Activated naive CD8-positive, alpha-beta T cell treated with anti-CD3 and anti-CD28 coated beads, Interleukin-2, amount 10 ng/mL, durations not matched to agents 7 days and 5 days (primary cell): ENCODE measurements at places on chromosomes 6 and 20. TPM values are rescaled to one million over a fixed set of nuclear protein-coding genes. Genes with fewer than 3 reads are reported as not detected.

The SLC17A9 gene
- total RNA-seq = 40.9 TPM

DNA sequence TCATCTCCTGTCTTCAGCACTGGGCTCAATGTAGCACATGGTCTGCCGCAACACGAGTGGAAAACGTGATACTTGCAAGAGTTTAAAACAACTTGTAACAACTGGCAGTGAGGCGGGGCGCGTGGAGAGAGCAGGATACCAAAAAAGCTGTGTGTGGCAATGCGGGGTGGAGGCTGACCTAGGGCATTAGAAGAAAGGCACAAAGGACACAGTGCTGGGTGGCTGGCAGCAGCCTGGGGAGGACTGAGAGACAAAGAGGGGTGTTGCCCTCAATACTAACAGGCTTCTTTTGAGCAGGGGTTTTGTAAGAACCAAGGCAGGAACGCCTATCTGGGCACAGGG lies 1.5 kb upstream of the GFOD1 start:
- no peak overlapping the region for H3K27ac ChIP-seq
- H3K4me1 ChIP-seq = peaks cover 33% of the 10 kb centered on the region
- H3K36me3 ChIP-seq = no peaks in the 10 kb centered on the region

- no peak for DNase-seq
- H3K36me3 ChIP-seq = no peaks in the 10 kb centered on the region
- H3K4me3 ChIP-seq = no peak overlapping the region
- H3K27ac ChIP-seq = no peak overlapping the region
- H3K27me3 ChIP-seq = peaks cover 11% of the 10 kb centered on the region
Measured at GRCh38 chr20:48364688-48365421, 462.9 kb downstream of the PREX1 start.

The UST gene
- 2.9 TPM for total RNA-seq

DNA sequence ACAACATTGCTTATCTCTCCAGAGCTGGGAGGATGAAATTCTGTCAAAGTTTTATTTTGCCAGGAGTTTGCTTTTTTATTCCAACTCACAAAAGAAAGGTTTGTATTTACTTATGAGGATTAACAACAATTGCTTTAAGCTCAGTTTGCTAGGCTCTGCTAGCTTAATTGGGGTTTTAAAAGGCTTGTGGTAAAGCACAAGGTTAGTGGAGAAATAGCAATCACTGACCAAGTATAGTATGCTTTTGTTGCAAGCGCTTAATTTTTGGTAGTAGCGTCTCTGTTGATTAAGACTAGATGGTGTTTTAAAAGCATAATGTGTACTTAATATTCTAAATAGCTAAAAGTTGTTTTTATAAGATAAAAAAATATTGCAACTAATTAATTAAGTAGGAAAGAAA lies 45.7 kb downstream of the TINAG start:
- no peaks in the 10 kb centered on the region for H3K27me3 ChIP-seq
- H3K27ac ChIP-seq = no peak overlapping the region
- H3K4me3 ChIP-seq = no peak overlapping the region
- H3K36me3 ChIP-seq = no peaks in the 10 kb centered on the region
- H3K4me1 ChIP-seq = no peaks in the 10 kb centered on the region

DNA sequence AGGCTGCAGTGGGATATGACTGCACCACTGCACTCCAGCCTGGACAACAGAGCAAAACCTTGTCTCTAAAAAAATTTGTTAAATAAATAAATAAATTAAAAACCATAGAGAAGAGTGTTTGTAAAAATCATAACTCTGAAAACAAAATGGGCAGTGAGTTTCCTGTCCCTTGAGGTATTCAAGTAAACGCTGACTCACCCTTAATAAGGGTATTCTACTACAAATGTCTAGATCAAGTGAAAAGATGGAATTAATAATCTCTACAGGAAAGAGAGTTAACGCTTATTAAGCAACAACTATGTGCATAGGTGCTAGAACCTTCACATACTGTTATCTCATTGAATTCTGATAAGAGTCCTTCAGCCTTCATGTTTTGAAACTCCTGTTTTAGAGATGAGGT lies 19.9 kb upstream of the MBOAT1 start:
- no peaks in the 10 kb centered on the region for H3K36me3 ChIP-seq
- no peak for DNase-seq
- H3K27me3 ChIP-seq = peaks cover 4% of the 10 kb centered on the region
- no peak overlapping the region for H3K27ac ChIP-seq
- H3K4me1 ChIP-seq = no peaks in the 10 kb centered on the region

The COL12A1 gene
- not detected for total RNA-seq

DNA sequence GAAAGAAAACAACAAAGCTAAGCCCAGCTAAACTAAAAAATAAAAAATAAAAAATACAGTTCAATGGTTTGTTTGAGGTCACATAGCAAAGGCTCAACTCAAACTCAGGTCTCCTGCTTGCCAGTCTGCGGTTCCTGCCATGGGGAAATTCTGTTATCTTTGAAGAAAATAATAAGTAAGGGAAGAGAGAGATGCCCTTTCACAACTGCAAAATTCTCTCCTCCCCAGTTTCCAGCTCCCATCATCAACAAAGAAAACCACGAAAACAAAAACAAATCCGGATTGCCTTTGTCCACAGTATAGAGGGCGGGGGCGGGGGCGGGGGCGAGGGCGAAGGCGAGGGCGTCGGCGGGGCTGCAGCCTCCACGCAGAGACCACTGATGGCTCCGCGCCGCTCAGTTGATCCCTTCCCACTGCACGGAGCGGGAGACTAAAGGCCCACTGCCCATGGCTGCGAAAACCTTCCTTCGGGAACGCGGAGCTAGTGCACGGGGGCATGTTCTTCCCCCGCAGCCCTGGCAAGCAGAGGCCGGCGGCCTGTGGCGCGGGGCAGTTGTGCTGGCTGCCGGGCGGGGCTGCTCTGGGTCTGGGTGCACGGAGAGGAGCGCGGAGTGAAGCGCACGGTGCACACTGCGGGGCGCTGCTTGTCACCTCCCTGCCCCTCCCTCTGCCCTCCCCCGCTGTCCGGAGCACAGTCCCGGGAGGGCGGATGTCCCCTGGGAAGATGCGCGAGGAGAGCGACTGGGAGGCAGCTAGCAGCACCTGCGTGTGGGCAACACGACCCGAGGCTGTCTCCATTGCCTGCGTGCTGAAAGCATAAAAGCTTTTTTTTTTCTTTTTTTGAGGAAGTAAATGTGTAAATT lies 54.1 kb upstream of the TPD52L1 start:
- peaks cover 24% of the 10 kb centered on the region for H3K27me3 ChIP-seq
- H3K36me3 ChIP-seq = no peaks in the 10 kb centered on the region
- peaks cover 2% of the 10 kb centered on the region for H3K4me1 ChIP-seq
- DNase-seq = peak; percentile 45
- peak overlapping the region; percentile 68 for H3K4me3 ChIP-seq

The UBE2C gene
- 153 TPM for total RNA-seq

DNA sequence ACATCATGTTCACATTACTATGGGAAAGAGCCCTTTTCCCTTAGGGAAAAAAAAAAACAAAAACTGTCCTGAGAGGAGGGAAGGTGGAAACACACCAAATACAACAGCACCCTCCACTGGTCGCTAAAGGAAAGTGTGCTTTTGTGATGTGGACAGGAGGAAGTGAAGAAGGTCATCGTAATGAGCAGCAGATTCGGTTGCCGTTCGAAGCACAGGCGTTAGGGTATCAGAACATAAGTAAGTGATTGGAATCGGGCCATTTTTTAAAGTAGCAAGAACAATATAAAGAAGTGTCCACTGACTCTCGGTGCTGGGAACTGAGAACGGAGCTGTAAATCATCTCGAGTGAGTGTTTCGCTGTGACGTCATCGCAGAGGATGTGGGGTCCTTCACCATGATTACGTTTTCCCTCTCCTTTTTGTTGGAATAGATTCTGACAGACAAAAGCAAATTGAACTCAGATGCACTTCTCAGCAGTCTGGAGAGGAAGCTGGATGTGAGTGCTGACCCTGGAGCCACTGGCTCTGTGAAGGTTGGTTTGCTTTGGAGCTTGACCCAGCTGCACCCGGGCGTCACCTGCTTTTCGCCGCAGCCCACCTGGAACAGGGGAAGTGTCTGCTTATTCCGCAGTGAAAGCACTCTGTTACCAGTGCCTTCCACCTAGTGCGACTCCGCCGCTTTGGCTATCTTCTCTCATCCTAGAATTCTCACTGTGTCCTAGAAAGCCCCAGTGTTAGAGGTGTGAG lies 203.6 kb upstream of the GMDS start:
- peaks cover 3% of the 10 kb centered on the region for H3K27me3 ChIP-seq
- no peaks in the 10 kb centered on the region for H3K36me3 ChIP-seq
- H3K4me3 ChIP-seq = peak overlapping the region; percentile 54
- no peak overlapping the region for H3K27ac ChIP-seq
- no peak for DNase-seq
- peaks cover 2% of the 10 kb centered on the region for H3K4me1 ChIP-seq

DNA sequence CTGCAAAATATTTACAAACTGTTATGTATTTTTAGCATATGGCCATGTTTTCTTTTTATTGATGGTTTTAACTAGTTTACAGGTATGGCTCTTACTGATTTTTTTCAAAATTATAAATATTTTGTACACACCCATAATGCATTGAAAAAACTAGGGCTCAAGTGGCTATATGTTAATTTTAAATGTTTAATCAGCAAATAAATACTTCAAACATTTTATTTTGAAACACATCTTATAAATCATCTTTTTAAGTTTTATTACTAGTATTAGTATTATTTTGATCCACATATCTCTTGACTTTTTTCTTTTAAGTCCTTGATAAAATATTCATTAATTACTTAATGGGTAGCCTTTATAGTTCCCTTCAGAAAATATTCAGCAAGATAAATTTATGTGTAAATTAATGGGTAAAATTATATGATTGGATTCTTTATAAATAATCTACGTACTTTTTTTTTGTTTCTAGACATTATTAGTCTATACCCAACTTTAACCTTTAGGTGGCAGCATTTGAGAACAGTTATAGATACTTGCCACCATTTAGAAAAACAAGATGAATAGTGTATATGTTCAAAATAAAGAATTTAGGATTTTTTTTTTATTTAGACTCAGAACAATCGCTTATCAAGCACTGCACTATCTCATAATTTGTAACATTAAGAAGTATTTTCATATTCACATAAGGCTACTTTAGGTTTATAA lies 241.9 kb downstream of the ADGRB3 start:
- no peaks in the 10 kb centered on the region for H3K4me1 ChIP-seq
- H3K27me3 ChIP-seq = no peaks in the 10 kb centered on the region
- no peak overlapping the region for H3K27ac ChIP-seq
- no peak overlapping the region for H3K4me3 ChIP-seq
- H3K36me3 ChIP-seq = no peaks in the 10 kb centered on the region

DNA sequence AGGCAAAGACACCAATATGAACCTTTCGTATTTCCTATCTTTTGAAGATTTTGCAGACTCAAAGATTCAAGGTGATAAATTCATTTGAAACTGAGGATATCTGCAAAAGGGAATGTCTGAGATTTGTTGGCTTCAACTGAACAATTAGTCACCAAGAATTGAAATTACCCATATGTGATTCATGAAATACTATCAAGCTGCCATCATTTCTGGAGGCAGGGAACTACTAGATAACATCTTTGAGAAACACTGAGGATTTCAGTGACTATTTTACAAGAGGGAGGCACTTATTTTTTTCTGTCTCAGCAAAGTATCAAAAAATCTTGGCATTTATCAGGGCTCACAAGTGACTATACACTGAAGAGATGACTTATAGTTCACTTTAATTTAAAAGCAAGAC lies 39.8 kb upstream of the MMS22L start:
- no peaks in the 10 kb centered on the region for H3K36me3 ChIP-seq
- H3K4me1 ChIP-seq = no peaks in the 10 kb centered on the region
- no peak overlapping the region for H3K4me3 ChIP-seq
- no peak overlapping the region for H3K27ac ChIP-seq
- no peak for DNase-seq
- H3K27me3 ChIP-seq = no peaks in the 10 kb centered on the region

DNA sequence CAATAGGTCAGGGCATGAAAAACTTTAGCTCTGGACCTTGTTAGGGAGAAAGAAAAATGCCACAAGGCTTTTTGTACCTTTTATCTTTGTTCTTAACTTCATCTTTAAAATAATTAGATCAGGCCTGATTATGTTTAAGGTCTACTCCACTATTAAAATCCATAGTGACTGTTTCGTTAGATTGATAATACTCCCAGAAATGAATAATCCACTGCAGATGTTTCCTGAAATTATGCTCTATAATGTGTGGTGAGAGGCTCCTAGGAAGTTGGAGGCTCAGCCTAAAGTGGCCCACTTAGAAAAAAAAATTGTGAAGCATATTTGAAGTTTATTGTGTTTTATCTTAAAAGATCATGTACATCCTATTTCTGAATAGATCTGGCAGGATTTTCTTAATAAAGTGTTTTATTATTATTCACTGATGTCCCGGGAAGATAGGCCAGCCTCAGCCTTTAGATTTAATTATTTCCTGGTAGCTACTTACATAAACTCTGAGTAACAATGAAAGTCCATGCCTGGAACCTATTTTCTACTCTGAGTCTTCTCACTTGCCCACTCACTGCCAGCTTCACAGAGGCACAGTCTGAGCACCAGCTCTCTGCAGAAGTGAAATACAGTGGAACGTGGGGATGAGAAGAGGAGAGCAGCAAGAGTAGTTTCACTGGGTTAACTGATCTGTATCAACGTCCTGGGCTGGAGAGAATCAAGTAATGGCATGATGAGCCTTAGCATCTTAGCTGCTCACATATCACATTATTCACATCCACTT lies 126.8 kb upstream of the TMEM170B start:
- DNase-seq = no peak
- H3K27ac ChIP-seq = peak overlapping the region; percentile 71
- H3K36me3 ChIP-seq = peaks cover 7% of the 10 kb centered on the region
- no peak overlapping the region for H3K4me3 ChIP-seq
- H3K27me3 ChIP-seq = no peaks in the 10 kb centered on the region
- peaks cover 41% of the 10 kb centered on the region for H3K4me1 ChIP-seq

DNA sequence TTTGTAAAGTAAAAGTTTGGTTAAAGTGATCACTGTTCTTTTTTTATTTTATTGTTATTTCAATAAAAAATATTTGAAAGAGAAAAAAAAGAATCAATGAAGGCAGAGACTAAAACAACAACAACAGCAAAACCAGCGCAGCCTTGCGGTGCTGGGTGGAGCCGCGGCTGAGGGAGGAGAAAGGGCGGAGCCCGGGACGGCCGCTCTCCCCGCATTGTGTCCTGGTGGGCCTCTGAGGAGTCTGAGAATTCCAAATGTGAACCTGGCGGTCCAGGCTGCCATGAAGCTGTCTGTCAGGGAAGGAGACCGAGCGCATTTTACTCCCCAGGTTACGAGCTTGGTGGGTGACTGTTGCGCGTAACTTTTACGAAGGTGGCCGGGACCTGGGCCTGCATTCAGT lies 43.2 kb downstream of the TMEM242 start:
- H3K27me3 ChIP-seq = peaks cover 15% of the 10 kb centered on the region
- H3K27ac ChIP-seq = no peak overlapping the region
- no peak overlapping the region for H3K4me3 ChIP-seq
- no peaks in the 10 kb centered on the region for H3K36me3 ChIP-seq

GRCh38 chr20:25402583-25402982 lies 4.9 kb upstream of the GINS1 start:
- H3K27me3 ChIP-seq = peaks cover 5% of the 10 kb centered on the region
- H3K27ac ChIP-seq = no peak overlapping the region
- peaks cover 3% of the 10 kb centered on the region for H3K4me1 ChIP-seq
- H3K4me3 ChIP-seq = no peak overlapping the region

DNA sequence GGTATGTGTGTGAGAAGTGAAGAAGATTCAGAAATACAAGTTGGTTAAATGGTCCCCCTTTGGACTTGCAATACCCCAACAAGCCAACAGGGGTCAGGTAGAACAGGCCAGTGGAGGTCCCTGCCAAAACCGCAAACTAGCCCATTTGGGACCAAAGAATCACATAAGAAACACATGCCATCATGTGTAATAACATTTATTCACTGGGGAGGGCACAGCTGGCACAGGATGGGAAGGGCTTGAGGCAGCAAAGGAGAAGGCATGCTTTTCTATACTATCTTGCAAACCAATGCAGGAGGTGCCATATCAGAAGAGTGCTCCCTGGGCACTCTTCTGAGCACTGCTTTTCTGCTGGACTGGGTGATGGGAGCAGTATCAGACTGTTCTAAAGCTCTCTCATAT lies 116.1 kb upstream of the TRAF3IP2 start:
- no peak for DNase-seq
- peak overlapping the region; percentile 50 for H3K27ac ChIP-seq
- peaks cover 37% of the 10 kb centered on the region for H3K4me1 ChIP-seq
- H3K4me3 ChIP-seq = no peak overlapping the region
